ENCODE measurements at places on chromosomes 1 and 21.
A peak's percentile ranks its signal among the peaks of the same experiment; 100 is the strongest.

GRCh38 chr1:21655259-21655658 is 13.9 kb downstream of the RAP1GAP start:
- no peak for DNase-seq

- no peak for DNase-seq
Measured at GRCh38 chr1:230827081-230827681, 41.1 kb downstream of the C1orf198 start.

DNA sequence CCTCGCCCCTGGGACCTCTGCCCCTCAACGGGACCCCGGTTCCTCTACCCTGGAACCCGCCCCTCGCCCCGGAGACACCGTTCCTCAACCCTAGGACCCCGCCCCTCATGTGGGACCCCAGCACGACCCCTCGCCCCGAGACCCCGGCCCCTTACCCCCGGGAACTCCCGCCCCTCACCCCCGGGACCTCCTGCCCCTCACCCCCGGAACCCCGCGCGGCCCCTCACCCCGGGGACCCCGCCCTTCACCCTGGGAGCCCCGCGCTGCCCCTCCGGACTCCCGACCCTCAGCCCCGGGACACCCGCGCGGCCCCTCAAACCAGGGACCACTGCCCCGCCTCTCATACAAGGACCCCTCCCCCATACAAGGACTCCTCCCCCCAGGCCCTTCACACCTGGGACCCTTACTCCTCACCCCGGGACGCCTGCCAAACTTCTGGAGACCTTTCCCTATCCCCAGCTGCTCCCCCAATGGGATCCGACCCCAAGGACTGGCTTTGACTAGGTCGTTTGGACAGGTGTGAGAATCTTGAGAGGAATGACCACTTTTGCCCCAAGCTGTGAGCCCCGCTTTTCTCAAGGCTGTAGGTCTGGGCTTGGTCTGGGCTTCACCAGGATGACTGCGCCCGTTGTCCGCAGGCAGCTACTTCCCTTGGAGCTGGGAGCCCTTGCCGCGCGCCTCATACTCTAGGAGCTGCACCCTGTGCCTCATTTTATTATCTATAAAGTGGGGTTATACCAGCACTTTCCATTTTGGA is 843 bp downstream of the DIP2A start:
- DNase-seq = peak; percentile 26

GRCh38 chr1:23492132-23492720 is 8.2 kb upstream of the ASAP3 start:
- DNase-seq = no peak

DNA sequence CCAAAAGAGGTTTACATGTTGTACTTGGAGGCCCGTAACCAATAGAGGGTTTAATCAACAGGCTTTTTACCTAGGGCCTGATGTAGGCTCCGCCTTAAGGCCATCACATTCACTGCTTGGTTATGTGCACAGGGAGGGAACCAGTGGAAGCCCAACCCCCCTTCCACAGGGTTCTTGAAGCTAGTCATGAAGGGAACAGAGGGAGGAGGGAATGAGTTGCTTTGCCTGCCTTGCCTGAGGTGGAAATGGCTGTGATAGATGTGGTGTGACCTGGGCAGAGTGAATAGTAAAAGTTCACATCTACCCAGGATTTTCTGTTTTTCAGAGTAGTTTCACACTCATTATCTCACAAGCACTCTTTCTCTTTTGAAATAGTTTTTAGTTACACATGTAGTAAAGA is 215.1 kb downstream of the ST6GALNAC3 start:
- DNase-seq = no peak

DNA sequence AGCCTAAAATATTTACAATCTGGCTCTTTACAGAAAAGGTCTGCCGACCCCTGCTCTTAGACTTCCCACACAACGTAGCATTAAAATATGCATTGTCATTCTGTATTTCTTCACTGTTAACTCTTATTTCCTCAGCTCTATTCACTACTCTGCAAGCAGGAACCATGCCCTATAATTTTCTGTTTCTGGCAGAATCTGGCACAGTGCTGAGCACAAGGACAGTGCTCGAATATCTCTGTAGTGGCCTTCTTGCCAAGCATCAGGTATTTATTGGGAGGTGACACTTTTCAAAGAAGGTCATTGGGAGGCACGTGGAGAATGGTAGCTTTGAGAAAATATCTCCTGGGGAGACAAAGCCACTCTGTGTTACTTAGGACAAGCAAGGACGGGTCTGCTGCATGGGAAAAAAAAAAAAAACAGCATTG is 77.9 kb downstream of the PSMG1 start:
- no peak for DNase-seq

- peak; percentile 30 for DNase-seq
Measured at GRCh38 chr1:59156526-59157199, 140.2 kb upstream of the FGGY start.

GRCh38 chr1:107588321-107588720 is 376.7 kb downstream of the VAV3 start:
- no peak for DNase-seq

GRCh38 chr1:152497273-152497672 is 13.3 kb upstream of the LCE5A start:
- DNase-seq = no peak

DNA sequence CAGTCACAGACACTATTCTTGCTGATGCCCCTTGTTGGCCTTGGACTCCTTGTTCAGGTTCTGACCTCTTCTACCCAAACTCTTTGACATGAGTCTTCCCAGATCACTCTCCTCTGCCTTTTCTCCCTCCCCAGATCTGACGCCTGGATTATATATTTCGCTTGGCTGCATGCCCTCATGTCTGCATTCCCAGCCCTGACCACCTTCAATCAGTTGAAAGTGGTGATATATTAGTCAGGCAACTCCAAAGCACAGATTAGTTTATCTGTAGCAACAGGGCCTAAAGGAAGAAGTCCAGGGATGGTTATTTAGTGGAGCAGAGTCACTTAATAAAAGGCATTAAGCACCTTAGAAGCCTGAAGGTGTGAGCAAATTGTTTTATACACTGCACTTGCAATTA is 110.0 kb upstream of the GUCA2B start:
- no peak for DNase-seq

DNA sequence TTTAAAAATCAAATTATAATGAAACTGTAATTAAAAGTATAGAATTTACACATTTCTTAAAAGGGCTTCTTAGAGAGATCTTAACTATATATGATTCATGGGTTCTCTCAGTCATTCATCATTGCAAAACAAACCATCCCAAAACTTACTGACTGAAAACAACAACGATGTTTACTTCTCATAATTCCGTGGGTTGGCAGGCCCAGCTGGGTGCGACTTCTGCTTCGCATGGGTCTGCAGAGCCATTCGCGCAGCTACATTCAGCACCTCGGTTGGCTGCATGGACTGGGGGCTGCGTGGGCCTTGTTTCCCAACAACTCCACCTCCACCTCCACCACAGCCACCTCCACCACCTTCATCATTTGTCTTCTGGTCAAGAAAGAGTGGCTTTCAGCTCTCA is 4.0 kb downstream of the SLAMF8 start:
- no peak for DNase-seq

- DNase-seq = peak; percentile 65
Measured at GRCh38 chr1:78303620-78304019, 187.2 kb upstream of the PTGFR start.

DNA sequence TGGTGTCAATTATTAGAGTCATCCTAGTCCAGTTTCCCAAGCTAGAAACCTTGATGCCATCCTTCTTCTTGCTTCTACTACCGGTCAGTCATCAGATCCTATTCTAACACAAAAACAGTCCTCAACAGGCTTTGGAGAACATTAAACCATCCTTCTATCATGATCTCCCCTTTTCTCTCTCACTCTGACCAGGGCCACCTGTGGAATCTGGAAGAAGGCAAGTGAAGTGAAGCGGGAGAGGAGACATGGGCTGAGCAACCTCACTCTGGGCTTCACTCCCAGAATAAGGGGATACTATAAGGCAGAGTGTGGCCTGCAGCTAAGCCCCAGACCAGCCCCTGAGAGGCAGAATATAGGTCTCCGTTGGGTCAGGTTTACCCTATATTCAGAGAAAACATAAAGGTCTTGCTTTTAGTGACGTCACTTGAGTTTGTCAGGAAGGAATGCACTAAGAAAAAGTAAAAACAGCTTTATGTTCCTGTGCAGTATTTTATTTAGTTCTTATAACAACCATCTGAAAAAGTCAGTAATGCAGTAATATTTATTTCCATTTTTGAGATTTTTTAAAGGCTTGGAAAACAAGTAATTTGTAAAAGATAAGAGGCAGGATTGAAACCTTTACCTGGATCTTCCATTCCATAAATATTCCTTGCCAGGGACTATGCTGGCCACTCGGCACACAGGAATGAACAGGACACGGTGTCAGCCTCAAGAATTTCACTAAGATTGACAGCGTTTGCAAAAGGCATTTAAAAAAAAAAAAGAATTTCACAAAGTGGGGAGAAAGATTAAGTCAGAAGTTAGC is 61.3 kb downstream of the NFASC start:
- no peak for DNase-seq

DNA sequence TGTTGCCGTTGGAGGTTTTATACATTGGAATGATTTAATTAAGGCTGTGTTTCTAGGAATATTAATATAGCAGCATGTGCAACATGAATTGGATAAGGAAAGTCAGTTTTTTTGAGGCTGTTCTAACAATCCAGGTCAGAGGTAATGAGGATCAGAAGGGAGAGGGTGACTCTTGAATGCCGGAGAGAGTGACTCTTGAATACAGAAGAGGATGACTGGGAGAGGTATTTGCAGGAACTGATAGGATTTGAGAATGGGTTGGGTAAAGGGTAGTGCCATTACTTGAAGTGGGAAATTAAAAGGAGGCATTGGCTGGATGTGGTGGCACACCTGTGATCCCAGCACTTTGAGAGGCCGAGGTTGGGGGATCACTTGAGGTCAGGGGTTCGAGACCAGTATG is 55.6 kb upstream of the MACF1 start:
- DNase-seq = no peak

DNA sequence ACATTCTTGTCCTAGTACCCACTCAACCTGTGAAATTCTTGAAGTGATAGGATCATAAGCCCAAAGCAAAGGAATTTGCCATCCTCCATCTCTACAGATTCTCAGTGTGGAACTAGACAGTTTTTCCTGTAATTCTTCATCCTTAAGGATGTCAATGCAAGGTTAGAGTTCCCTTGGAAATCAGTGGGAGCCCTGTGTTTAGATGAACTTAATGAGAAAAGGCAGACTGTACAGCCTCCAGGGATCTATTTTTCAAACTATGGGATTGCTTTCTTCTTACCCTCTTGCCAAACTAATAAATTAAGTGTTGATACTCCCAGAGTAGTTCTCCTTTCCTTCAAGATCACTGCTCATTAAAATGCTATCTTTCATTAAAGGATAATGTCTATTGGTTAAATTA is 78.1 kb upstream of the OLFM3 start:
- DNase-seq = no peak

DNA sequence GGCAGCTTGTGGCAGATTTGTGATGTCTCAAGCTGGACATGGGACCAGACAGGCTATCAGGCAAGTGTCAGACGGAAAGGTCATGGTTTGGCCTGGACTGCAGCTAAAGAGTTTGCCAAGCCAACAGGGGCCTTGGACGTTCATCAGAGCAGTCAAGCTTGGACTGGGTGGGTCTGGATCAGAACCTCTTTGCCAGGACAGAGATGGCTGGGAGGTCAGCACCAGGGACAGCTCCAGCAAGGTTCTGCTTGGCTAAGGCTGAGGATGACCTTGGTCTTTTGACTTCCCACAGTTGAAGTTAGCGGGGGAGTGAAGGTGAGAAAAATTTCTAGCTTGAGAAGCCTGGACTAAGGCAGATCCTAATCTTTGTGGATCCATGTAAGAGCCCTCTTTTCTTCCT is 68.1 kb downstream of the GRIK3 start:
- DNase-seq = peak; percentile 45

DNA sequence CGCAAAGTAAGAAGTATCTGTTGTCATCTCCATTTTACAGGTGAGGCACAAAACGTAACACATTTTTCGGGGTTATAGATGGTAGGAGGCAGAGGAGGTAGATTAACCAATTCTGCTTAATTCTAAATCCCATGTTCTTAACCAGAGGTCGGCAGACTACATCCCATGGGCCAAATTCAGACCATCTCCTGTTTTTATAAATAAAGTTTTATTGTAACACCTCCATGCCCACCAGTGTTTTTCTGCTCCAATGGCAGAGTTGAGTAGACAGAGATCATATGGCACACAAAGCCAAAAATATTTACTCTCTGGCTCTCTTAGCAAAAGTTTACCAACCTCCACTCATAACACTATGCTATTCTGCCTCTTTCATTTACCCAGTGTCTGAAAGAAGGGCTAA is 30.9 kb downstream of the FHAD1 start:
- DNase-seq = no peak

DNA sequence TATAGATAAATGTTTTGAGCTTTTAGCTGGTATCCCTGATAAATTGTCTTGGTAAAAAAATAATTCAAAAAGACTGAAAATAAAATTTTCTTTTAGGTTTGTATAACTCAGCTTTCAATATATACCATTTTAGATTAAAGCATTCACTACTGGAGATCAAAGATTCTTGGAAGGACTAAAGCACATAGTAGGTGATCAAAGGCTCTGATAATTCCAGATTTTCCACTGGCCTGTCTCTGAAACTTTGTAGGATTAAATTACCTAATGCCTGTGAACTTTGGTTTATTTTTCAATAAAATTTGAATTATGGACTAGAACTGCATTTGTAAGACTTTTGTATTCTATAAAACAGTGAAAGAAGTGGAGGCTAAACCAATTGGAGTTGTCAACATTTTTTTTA is 1.2 kb upstream of the RGS18 start:
- no peak for DNase-seq

GRCh38 chr21:41254090-41254700 is 62.4 kb upstream of the FAM3B start:
- no peak for DNase-seq

GRCh38 chr1:199064971-199065370 is 426.1 kb downstream of the PTPRC start:
- DNase-seq = no peak

DNA sequence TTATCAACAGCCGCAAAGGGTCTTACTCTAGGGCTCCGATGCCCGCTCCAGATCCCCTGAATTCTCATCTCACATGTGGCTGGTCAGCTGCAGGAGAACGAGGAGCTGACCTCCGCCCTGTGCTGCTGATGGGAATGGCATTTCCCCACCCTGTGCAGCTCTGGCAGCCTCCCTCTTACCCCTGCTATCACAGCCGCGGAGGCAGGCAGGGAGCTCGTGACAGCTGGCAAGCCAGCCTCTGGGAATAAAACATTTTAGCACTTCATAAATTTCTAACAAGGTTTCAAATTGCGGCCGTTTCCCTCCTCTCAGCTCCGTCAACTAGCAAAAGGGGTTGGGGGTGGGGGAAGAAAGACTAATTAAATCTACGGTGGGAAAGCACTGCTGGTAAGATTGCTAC is 81.1 kb downstream of the DSCAM start:
- DNase-seq = no peak

GRCh38 chr1:212477680-212478466 is 45.2 kb downstream of the NENF start:
- DNase-seq = no peak
